Stimulated activated CD4-positive, alpha-beta T cell treated with anti-CD3 and anti-CD28 coated beads, Interleukin-2, amount 100 ng/mL, for 48 hours (primary cell): ENCODE measurements at places on chromosomes 2 and 18.

DNA sequence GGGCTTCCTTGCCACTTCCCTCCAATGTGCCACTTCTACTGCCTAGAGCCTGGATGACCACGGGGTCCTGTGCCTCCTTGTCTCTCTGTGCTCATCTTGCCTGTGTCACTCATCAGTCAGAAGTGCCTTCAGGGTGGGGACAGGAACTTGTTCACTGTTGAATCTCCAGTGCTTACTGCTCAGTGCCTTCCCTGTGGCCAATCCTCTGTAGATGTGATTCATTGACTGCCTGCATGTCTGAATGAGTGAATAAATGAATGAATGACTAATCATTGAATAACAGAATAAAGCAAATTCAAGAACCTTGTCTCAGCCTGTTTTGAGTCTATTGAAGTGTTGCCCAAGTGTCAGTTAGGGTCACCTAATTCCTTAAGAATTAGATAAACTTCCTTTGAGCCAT, 42.3 kb upstream of the FAM136A start:
- no peak for DNase-seq

- no peak for DNase-seq
Measured at GRCh38 chr2:129181433-129181832, 798.0 kb upstream of the RAB6C start.

- DNase-seq, result no peak
Measured at GRCh38 chr2:197268786-197269584, 41.6 kb downstream of the ANKRD44 start.

GRCh38 chr2:219612577-219613286, 14.7 kb upstream of the SLC4A3 start:
- no peak for DNase-seq

GRCh38 chr2:14358339-14358738, 274.2 kb upstream of the LRATD1 start:
- DNase-seq, result no peak

GRCh38 chr18:24791751-24792545, 331.5 kb downstream of the HRH4 start:
- no peak for DNase-seq

DNA sequence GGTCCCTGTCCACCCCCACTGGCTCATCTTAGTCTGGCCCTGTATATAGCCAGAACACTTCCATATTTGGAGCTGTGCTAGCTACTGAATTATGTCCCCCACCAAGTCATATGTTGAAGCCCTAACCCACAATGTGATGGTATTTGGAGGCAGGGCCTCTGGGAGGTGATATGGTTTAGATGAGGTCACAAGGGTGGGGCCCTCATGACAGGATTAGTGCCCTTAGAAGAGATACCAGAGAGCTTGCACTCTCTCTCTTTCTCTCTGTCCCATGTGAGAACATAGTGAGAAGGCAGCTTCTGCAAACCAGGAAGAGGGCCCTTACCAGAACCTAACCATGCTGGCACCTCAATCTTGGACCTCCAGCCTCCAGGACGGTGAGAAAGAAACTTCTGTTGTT, 31.2 kb downstream of the ALPK2 start:
- no peak for DNase-seq

- no peak for DNase-seq
Measured at GRCh38 chr18:78919956-78920355, 59.7 kb upstream of the SALL3 start.

DNA sequence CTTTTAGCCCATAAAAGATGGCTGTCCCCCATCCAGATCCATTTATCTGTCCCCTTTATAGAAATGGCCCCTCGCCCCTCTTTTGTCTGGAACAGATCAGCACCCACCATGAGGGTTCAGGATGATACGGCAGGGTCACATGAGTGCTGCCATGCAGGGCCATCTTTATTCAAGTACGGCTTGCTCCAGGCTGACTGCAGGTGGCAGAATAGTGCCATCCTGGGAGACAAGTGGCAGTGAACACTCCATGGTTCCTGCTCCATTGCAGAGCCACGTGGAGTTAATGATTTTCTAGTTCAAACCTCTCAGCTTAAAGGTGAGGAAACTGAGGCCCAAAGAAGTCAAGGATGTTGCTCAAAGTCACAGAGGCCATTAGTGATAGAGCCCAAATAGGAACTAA, 180.6 kb downstream of the CLIP4 start:
- DNase-seq, result no peak

- DNase-seq, result no peak
Measured at GRCh38 chr2:234363011-234363487, 133.8 kb downstream of the ARL4C start.

- no peak for DNase-seq
Measured at GRCh38 chr18:2572171-2572569, 813 bp downstream of the NDC80 start.

GRCh38 chr18:50928551-50928950, 39.3 kb upstream of the ELAC1 start:
- DNase-seq, result no peak

GRCh38 chr2:55048508-55049042, 1.7 kb downstream of the RTN4 start:
- DNase-seq, result no peak

- DNase-seq, result no peak
Measured at GRCh38 chr2:98234776-98235175, 111.5 kb upstream of the CNGA3 start.

DNA sequence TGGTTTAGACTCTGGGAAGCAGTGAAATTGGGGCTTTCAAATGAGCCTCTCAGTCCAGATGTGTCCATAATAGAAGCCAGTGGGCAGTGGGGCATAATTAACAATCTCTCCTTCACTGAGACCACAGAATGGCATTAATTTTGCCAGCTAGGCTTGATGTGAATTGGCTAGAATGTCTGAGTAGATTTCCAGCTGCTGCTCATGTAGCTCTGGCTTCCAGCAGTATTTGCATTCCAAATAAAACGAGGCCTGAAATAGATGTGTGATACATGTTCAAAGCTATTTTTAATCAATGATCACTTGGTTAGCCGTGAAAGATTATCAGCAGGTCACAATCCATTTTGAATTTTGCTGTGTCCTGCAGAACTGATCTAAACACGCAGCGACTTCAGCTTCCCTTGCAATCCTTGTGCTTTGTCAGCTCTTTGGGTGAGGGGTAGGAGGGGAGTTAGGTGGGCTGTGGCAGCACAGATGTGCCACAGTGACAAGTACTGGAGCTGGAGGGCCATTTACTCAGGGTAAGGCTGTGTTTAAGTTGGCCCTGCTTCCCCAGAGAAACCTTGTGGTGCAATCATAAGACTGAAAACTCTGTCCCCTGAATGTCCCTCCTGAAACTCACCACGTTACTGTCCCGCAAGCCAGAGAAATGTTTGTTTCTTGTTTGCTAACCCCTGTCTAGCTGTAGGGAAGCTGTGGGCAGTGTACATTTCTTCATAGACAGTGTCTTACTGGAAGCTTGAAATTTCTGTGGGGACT, 56.9 kb upstream of the TMEM178A start:
- no peak for DNase-seq

- no peak for DNase-seq
Measured at GRCh38 chr2:65522922-65523321, 90.5 kb upstream of the SPRED2 start.

DNA sequence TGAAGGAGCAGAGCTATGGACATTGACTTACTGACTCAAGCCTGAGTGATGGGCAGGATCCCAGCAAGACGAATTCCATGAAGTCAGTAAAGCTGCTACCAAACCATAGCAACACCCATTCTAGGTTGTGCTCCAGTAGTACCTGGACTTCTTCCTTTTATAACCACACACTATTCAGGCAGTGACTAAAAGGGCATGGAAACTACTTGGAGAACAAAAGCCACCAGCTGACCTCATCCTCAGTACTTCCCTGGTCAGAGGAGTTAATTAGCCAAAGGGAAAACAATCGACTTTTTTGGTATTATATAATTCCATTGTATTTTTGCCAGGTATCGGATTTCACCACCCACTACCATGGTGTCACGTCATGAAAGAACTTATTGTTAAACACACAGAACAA, 237.1 kb downstream of the TTC32 start:
- no peak for DNase-seq

- no peak for DNase-seq
Measured at GRCh38 chr18:13811993-13812392, 12.0 kb upstream of the MC5R start.

- DNase-seq, result no peak
Measured at GRCh38 chr18:8536922-8537321, 72.3 kb upstream of the RAB12 start.

DNA sequence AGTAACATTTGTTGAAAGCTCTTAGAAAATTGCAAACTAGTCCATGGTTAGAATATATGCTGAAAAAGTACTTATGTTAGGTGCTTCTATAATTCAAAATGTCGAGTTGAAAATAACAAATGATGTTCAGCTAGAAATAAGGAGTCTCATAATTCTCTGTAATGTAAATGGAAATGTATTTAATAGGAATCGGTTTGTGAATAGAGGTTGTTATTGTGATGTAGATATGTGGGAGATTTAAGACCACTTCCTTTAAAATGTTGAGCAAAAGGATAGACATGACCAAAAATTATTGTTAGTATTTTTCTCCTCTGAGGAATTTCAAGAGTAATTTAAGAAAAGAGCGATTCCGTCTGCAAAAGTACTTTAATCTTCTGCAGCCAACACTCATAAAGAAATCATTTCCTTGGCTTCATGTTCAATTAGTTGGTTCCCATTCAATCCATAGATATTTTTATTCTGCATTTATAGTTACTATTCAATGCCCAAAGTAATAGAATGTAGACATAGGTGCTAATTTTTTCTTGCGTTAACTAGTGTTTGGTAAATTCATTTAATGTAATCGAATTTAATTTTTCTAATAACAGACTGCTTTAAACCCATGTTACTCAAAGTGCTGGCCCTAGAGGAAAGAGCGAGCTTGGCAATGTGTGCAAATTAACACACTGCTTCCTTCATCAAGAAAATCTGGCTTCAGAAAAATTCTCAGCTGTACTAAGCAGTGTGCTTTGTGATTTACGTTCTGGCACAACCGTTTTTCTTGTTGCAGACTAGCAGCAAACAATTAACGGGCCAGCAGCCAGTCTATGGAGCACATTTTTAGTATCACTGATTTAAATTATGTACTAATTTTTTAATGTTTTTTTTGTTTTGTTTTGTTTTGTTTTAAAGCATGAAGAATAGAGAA, 32.2 kb downstream of the FN1 start:
- no peak for DNase-seq

- DNase-seq, result no peak
Measured at GRCh38 chr2:152950126-152950525, 231.7 kb downstream of the ARL6IP6 start.

- DNase-seq, result no peak
Measured at GRCh38 chr2:189865826-189866225, 81.6 kb downstream of the PMS1 start.

GRCh38 chr2:16654833-16655444, 10.7 kb downstream of the CYRIA start:
- DNase-seq, result no peak

DNA sequence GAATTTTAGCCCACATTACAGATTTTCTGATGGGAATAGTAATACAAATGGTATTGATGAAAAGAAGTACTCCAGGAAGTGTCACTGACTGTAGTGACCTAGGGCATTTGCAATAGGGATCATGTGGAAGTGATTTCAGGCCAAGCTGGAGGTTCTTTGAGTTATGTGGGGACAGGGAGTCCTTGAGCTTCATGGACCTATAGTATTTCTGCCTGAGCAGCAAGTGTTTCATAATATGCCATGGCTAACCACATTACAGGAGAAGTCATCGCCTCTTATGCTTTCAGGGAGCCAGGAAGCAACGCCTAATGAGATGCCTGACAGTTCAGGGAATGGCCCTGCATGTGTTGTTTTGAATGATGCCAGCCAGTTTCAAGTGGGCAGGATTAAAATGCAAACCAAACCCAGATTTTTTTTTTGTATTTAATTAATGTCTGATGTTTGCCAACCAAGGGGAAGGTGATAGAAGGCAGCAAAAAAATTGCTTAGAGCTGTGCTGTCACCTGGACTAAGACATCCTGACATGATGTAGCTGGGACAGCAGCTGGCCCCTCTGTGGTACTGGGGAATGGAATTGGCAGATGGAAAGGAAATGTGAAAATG, 109.5 kb downstream of the RAPGEF4 start:
- no peak for DNase-seq

GRCh38 chr18:61531182-61531581, 198.0 kb downstream of the CDH20 start:
- DNase-seq, result no peak

DNA sequence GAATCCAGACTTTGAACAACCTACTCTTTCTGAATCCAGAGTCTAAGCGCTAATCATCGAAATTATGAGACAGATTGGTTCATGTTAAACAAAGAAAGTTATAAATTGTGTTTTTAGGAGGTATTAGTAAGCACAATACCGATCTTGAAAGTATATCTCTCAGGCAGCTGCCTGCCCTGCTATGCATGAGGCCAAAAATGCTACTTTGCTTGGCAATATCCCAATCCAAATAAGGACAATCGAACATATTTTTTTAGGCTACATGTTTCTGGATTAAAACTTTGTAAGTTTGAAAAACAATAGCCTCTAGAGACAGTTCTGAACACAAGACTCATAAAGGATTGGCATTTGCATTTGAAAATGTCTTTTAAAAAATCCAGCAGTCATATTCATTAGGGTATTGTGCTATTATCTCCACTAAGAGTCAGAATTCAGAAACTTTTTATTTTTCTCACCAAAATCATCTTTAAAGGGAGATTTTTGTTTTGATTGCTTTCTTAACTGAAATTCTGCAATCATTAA, 167.1 kb downstream of the PDE1A start:
- no peak for DNase-seq

DNA sequence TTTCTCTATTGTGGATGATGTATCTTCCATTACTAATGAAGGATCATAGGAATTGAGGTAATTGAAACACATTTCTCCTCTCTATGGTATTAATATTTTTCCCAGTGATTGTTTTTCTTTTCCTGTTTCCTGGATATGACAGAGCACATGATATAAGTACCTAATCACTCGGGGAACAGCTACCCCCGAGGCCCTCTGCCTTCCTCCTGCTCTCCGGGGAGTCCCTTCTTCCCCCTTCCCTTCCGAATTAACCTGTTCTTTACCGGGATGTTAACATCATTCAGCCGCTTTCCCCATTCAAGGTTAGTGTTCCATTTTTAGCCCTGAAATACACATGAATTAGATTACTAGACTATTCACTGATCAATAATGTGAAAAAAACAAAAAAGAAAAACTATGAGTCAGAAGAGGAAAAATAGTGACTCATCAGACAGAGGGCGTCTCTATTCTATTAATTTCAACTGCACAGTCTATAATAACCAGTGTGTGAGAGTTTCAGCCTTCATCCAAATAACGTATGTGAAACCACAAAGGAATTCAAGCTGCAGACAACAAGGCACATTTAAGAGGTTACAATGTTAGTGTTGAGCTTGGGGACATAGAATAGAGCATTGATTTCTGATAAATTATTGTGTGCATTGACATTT, 450.8 kb downstream of the DLGAP1 start:
- DNase-seq, result no peak

- DNase-seq, result no peak
Measured at GRCh38 chr18:79540904-79541282, 138.7 kb upstream of the CTDP1 start.

DNA sequence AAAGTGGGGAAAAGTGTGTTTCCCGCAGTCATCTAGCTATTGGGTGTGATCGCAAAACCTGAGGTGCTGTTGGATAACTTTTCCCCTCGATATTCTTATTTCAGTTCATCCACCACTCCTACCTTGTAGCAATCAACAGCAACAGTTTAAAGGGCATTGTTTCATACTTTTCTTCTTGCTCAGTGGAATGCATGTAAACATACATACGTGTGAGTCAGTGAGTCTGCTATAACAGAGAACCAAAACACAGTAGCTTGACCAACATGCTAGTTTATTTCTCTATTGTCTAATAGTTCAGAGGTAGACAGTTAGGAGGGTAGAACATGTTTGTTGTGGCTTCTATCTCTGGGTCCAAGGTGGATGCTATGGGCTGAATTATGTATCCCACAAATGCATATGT, 77.6 kb upstream of the FOXI3 start:
- DNase-seq, result no peak

- no peak for DNase-seq
Measured at GRCh38 chr2:75053484-75054112, 95.2 kb downstream of the POLE4 start.
